Stimulated activated CD4-positive, alpha-beta T cell treated with anti-CD3 and anti-CD28 coated beads, Interleukin-4, amount 100 ng/mL, for 24 hours (primary cell): ENCODE measurements at places on chromosomes 13 and 19.

GRCh38 chr13:93289053-93289452, 62.4 kb downstream of the GPC6 start:
- DNase-seq, result no peak

GRCh38 chr13:80360453-80360800, 19.5 kb upstream of the SPRY2 start:
- DNase-seq, result no peak

DNA sequence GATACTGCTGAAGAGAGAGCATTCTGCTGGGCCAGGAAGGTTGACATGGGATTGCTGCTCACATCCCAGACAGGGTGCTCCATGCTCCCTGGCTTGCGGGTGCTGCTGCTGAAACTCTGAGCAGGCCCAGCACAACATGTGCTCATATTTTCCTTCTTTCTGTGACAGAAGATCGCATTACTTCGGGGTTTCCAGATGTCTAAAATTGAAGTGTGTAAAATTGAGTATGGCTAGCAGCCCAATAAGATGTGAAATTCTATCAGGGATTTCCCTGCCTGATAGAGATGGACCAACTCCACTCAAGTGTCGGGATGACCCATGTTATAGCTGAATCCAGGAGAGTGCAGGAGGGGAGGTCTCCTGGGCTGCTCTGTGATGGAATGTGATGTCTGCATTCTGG, 55.6 kb upstream of the KL start:
- DNase-seq, result no peak

DNA sequence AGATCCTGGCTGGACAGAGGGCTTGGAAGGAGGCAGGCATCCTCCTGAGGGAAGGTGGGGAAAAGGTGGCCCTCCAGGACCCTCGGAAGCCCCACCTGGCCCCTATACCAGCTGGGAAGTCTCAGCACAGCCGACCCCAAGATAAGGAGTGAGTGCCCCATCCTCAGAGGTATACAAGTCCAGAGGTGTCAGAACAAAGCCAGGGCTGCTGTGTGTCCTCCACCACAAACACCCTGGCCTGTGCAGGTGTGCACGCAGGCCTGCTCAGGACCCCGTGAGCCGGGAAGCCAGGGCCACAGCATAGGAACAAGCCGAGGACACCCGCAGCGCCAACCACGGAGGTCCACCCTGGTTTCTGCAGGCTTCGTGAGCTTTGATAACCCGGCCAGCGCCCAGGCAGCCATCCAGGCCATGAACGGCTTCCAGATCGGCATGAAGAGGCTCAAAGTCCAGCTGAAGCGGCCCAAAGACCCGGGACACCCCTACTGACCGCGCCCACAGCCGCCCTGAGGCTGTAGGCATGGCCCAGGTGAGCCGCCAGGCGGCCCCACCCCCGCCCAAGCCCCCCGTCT, 68.6 kb downstream of the CELF5 start:
- DNase-seq, result no peak

DNA sequence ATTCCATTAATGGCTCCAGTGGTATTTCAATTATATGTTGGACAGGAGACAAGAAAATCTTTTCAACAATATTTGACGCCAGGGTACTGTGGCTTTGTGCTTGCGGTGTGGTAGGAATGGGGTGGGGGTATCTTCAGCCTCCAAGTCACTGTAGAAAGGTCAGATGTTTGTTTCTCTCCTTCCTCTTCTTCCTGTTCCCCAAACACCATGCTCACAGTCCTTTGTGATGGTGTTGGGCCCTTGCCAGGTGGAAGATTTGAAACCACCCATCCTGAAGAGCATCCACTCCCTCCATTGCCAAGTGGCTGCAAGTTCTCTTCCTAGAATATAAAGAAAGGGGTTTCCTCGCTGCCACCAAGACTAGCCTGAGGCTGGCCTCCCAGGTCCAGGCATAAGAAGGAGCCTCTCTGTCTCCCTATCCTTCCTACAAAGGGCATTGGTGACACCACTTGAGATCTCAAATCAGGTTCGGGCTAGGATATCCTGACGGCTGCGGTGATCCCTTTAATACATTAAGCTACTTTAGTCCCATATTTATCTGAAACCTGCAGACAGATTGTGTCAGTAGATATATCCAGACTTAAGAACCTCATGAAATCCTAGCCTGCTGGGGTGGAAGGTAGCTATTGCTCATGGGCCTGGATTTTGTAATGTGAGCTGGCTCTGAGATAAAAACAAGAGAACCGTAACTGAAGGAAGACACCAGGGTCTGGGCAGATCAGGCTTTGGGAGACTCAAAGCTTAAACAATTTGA, 64.3 kb upstream of the SIAH3 start:
- no peak for DNase-seq

DNA sequence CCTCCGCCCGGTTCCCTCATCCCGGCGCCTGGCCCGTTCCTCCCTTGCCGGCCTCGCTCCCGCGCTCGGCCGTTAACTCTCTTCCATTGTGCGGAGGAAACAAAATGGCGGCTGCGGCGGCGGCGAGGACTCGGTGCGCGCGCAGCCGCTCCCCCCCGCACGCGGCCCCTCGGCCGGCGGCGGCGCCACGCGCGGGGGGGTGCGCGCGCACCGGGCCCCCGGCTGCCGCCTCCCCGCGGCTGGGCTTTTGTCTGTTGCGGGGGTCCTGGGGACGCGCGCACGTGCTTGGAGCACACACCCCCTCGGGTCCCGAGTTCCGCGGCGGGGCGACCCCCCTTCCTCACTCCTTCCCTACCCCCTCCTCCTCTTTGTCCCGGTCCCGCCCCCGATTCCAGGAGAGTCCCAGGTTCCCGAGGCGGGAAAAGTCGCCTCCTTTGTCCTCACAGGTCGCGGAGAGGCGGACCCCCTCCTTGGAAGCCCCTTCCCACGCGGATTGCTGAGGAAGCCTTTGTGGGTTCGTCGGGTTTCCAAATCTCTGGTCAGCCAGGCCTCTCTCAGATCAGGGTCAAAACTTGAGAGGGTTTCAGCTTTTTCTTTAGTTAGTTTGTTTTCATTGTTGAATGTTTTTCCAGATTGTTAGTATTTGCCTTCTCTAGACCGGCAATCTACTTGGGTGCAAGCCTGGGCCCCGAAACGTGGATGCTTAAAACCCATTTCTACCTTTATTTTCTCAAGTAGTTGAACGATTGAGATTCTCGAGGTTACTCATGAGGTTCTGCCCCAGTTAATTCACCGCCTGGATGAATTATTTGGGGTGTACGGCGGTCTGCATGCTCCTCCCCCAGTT, 687 bp downstream of the ILF3 start:
- peak; percentile 64 for DNase-seq

DNA sequence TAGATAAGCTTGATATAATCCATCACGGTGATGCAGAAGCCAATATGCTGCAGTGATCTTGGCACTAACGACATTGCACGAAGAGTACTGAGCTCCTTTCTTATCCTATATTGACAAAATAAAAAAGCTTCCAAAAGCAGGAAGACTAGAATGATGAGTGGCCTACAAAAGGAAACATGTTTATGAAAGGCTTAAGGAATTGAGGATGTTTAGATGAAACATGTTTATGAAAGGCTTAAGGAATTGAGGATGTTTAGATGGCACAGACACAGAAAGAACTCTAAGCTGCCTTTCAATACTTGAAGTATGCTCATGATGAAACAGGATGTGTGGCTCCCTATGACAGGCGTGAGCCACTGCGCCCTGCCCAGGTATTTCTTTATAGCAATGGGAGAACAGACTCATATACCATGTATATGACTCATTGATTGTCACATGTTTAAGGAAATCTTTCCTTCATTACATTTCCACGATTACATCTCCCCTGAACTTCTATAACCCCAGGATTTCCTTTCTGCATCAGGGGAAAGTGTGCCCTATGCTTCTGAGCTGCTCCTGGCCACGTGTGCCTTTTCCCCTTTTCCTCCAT, 690.8 kb upstream of the ARGLU1 start:
- DNase-seq, result no peak

- peak; percentile 17 for DNase-seq
These were observed 62.2 kb upstream of the MYCBP2 start for GRCh38 chr13:77388944-77389624.

DNA sequence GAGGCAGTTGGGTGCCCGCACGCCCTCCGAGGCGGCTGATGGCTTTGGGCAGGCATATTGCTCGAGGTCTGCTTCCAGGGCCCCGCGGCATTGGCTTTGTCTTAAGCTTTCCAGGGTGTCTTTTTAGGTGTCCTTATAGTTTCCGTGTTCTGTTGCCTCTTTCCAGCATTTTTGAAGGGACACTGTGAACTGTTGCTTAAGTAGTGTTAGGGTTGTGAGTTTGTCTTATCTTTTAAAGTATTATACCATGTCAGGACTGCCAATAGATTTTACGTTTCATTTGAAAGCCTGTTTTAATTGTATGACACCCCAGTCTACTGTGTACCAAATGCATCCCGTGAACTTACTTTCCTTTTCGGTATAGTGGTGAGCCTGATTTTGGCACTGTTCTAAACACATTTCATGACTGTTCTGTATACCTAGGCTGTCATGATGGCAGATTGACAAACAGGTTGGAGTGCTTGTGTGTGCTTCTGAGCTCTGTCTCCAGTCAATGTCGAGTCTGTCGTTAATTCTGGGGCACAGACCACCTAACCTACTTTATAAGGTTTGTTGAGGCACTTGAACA, 656 bp downstream of the PCCA start:
- peak; percentile 4 for DNase-seq

DNA sequence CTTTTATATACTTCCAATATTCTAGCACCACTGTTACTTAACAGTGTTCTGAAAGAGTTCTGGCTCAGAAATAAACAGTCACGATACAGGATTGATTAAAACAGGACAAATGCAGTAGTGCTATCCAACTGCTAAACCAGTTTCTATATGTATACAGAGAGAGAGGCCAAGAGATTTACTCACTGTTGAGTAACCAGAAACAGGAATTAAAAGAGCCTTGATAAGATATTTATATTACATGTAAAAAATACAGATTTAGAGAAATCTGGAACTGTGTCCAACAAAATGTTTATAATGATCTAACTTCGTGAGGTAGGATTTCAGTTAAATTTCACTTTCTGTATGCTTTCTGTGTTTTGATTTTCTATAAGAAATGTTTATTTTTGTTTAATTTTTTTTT, 116.6 kb downstream of the CDK8 start:
- DNase-seq, result no peak

DNA sequence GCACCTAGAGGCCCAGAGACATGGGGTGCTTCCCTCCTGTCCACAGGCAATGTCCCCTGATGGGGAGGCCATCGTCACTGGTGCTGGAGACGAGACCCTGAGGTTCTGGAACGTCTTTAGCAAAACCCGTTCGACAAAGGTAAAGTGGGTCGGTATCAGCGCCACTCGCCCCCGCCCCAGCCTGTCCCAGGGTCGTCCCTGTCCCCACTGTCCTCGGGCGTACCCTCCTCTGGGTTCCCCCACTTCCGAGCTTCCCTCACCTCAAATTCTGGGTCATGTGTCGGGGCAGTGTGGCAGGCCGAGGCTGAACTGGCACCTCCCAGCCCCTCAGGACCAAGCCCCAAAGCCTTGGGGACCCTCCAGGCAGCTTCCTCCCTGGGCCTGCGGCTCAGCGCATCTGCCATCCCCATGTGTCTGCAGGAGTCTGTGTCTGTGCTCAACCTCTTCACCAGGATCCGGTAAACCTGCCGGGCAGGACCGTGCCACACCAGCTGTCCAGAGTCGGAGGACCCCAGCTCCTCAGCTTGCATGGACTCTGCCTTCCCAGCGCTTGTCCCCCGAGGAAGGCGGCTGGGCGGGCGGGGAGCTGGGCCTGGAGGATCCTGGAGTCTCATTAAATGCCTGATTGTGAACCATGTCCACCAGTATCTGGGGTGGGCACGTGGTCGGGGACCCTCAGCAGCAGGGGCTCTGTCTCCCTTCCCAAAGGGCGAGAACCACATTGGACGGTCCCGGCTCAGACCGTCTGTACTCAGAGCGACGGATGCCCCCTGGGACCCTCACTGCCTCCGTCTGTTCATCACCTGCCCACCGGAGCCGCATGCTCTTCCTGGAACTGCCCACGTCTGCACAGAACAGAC, 4.4 kb upstream of the TEKTIP1 start:
- no peak for DNase-seq

- DNase-seq, result no peak
These were observed 125.8 kb upstream of the PCDH9 start for GRCh38 chr13:67355812-67356476.

DNA sequence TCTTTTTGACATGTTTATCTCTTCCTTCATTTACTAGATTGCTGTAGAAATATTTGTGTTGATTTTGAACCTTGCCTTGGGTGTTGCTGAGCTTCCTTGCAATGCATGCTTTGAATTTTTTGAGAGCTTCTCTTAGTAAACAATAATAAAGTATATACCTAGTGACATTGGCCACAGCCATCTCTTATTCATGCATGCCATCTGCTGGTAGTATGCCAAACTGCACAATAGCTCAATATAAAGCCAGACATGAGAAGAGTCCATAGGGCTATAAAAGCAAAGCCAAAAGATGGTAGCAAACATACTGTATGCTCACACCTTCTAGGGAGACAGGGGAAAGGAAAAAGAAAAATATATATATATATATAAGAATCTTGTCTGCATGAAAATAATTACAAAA, 18.9 kb upstream of the ZSCAN5A start:
- DNase-seq, result peak; percentile 47

DNA sequence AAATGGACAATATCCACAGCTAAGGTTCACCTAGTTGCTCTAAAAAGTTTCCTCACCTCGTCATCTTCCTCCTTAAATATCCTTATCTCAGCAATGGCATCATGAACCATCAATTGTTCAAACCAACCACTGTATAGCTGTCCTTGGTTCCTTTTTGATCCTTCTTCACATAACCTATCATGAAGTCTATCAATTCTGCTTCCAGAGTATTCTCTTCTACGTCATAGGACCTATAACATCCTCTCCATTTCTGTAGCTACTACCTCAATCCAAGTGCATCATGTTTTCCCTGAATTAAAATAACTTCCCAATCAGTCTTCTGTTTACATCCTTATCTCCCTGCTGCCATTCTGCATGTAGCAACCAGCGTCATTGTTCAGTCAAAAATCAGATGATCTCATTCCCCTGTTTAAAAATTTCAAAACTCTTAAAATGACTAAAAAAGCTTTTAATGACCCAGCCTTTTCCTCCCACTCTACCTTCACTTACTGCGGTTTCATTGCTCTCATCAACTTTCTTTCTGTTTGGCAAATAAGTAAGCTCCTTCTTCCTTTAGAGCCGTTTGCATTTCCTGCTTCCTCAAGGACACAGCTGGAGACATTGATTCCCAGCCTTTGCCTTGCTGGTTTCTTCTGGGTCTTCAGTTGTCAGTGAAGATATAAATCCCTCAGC, 223.9 kb upstream of the MIR17HG start:
- DNase-seq, result no peak

DNA sequence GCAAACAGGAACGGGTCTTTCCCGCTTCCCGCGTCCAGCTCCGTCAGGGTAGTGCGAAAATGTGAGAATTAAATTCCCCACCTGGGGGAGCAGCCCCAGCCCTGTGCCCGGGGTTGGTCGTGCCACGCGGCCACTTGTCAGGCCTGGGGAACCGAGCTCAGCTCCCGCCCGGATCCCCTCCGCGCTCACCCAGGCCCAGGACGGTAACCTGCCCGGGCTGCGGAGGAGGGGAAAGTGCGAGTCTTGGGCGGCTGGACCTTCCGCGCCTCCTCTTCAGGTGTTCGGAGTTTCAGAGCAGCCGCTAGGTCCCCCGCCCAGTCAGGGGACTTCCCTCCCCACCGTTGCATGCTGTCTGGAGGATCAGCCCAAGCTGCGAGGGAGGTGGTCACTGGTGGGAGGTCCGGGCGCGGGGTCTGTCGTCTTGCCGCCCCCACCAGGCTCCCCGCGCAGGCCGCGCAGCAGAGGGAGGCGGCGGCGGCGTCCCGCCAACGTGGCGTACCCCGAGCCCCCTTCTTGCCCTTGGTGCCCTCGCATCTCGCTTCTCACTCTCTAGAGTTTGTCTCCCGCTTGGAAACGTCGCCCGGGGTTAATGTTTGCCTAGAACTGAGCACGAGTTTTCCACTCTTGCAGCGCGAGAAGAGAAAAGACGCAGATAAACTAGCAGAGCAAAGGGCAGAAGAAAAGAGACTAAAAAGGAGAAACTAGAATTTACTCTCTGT, 8.1 kb downstream of the URAD start:
- no peak for DNase-seq
